Subcutaneous adipose tissue (tissue), 4 donors: ENCODE measurements at places on chromosomes 6 and 20. TPM values are rescaled to one million over a fixed set of nuclear protein-coding genes. Genes with fewer than 3 reads are reported as not detected.

The SMLR1 gene
- total RNA-seq: not detected

The FHL5 gene
- 38.5 TPM for total RNA-seq

The MOXD1 gene
- 4.8 TPM for total RNA-seq

The UFL1 gene
- total RNA-seq: 26.5 TPM

The CENPW gene
- total RNA-seq: 4.8 TPM

The GGTLC1 gene
- not detected for total RNA-seq

The MAP3K7 gene
- 22.2 TPM for total RNA-seq

The SLC23A2 gene
- 14.9 TPM for total RNA-seq

The BACH2 gene
- total RNA-seq: 3.4 TPM

The GUCA1A gene
- not detected for total RNA-seq

The FILIP1 gene
- 3.4 TPM for total RNA-seq

The ZBTB24 gene
- 7.9 TPM for total RNA-seq

The OR12D3 gene
- total RNA-seq: not detected

The PSORS1C2 gene
- total RNA-seq: not detected

The HDGFL1 gene
- total RNA-seq: not detected

The BPIFB4 gene
- not detected for total RNA-seq

The SPTLC3 gene
- 7.3 TPM for total RNA-seq

The KIAA0408 gene
- total RNA-seq: 45.4 TPM

The CAGE1 gene
- total RNA-seq: not detected

The DUSP15 gene
- total RNA-seq: not detected

The PFDN4 gene
- 53.9 TPM for total RNA-seq

The MCM9 gene
- 16.6 TPM for total RNA-seq

The MCUR1 gene
- 18.4 TPM for total RNA-seq

The PRSS16 gene
- not detected for total RNA-seq

The OR2H1 gene
- total RNA-seq: not detected

The SLC2A4RG gene
- total RNA-seq: 126 TPM

The NNAT gene
- total RNA-seq: 24.4 TPM

The RBM12 gene
- total RNA-seq: 25.0 TPM

The CBFA2T2 gene
- total RNA-seq: 9.0 TPM

The PDSS2 gene
- total RNA-seq: 7.3 TPM

The SLC22A2 gene
- total RNA-seq: not detected
